DMS79 (cell line): ENCODE measurements at places on chromosomes 12 and 14.

DNA sequence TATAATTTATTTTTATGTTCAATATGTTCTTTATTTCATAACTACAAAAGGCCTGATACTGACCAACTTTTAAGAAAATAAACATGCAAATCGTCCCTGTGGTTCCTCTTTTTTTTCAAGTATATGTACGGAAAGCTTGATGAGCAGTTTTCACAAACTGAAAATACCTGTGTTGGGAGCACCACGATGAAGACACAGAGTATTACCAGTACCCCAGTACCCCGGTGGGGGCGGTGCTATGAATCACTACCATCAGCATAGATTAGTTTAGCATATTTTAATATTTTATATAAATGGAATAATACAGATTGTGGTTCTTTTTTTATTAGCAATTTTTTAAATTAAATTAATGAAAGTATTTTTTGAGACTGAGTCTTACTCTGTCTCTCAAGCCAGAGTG, 7.0 kb downstream of the B4GALNT3 start:
- no peak for DNase-seq

DNA sequence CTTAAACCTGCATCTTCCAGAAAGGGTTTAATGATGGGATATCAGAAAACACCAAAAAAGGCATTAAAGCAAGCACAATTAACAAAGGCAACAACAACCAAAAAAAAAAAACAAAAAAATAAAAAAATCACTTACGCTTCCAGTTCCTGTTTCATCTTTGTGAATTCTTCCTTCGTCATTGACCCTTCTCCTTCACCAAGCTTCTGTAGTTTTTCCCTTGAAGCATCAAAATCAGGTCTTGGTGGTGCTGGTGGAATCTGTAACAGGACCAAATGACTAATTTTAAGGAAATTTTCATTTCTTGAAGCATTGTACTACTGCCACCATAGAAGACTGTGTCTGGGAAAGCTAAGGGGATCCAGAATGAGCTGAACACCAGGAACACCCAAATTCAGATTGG, 24.5 kb downstream of the SNX6 start:
- DNase-seq, result no peak

GRCh38 chr14:104769324-104770071, 16.6 kb downstream of the SIVA1 start:
- DNase-seq, result no peak

DNA sequence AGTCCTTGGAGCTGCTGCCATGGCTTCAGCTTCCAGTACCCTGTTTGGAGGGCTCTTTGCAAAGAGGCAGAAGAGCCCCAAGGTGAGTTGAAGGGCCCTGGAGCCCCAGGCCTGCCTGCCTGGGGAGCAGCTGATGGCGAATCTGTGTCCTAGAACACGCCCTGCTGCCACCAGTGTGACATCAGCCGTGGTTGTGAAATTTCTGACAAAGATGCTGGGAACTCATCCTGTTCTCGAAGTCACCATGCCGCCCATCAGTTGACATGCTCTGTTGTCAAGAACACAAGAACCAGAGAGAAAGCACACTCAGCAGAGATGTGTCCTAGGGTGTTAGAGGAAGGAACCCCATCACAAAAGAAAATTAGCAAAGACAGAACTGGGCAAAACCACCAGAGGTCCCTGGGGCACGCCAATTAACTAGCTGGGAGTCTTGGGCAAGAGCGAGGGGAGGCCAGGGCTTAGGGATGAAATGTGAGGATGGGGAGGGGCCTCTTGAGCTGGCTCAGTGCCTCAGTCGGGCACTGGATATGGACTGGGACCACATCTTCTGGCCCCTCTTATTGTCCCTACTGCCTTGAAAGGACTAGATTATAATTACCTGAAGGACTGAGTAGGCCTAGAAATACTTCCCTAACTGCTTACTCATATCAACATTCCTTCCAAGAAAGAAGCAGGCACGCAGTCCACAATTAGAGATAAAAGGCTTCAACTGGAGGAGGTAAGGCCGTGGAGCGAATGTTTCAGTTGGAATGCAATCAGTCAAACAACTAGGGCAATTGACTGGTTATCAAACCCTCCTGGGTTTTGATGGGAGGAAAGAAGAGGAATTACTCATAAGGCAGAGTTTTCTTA, 163.1 kb downstream of the CACNA1C start:
- no peak for DNase-seq

DNA sequence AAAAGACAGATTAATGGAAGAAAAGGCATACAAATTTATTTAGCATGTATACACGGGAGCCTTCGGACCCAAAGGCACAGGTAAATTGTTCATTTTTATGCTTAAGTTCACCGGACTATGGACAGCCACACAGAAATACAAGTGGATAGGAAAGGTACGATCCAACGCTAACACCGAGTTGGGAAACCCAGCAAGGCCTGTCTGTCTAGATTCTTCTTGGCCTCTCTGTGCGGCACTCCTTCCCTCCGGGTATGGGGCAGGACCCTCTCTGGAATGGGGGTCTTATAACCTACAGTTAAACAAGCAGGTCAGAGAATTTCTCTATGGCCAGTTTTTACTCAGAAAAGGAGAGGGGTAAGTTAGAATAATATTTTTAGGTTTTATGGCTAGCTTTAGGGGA, 23.4 kb upstream of the ZDHHC17 start:
- DNase-seq, result no peak

DNA sequence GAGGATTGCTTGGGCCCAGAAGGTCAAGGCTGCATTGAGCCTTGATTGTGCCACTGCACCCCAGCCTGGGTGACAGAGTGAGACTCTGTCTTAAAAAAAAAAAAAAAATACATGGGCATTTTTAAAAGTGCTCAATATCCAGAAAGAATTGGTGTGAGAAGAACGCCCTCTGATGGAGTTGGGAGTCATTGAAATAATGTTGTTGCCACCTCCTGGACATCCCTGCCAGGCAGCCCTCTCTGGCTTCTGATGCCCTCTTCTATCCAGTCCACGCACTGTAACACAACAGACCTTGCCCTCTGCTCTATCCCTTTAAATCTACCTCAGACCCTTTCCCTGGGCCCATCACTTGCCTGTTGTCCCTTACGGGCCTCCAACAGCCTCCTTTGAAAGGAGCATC, 4.9 kb downstream of the PTGDR start:
- DNase-seq, result no peak

- DNase-seq, result no peak
Measured at GRCh38 chr14:49849213-49849847, 3.3 kb downstream of the NEMF start.

GRCh38 chr14:51295646-51296263, 55.7 kb downstream of the TMX1 start:
- DNase-seq, result no peak

DNA sequence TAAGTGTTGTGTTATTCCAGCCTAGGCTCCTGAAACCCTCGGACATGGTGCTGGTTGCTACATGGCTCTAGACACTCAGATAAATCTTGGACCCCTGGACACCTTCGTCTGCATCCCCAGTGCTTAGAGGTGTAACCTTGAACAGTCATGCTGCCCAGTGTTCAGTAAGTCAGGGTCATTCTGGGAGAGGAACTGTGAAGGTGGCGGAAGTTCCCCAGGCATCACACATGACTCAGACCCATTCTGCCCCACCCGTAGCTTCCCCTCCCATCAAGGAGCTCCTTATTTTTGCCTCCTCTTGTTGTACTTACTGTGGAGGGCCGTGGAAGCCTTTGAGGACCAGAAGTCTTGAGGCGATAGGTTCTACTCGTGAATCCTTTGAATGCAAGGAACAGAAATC, 18.1 kb upstream of the SSPN start:
- DNase-seq, result no peak
